T-cell (primary cell): ENCODE measurements at places on chromosomes 1 and 21. TPM values are rescaled to one million over a fixed set of nuclear protein-coding genes. Genes with fewer than 3 reads are reported as not detected.

The FAM163A gene
- total RNA-seq, result 0.25 TPM

The PDZK1 gene
- not detected for total RNA-seq

The REN gene
- total RNA-seq, result not detected

The PPP2R5A gene
- total RNA-seq, result 51.1 TPM

The IL20 gene
- total RNA-seq, result not detected

The MEX3A gene
- 0.03 TPM for total RNA-seq

The F5 gene
- 4.2 TPM for total RNA-seq

The CACNA1S gene
- total RNA-seq, result not detected

The SLC6A9 gene
- 1.4 TPM for total RNA-seq

The FAM167B gene
- 0.66 TPM for total RNA-seq

The FCRL1 gene
- total RNA-seq, result 5.1 TPM

The AJAP1 gene
- 0.61 TPM for total RNA-seq

The F13B gene
- total RNA-seq, result not detected

The FGR gene
- 5.6 TPM for total RNA-seq

The KLF17 gene
- not detected for total RNA-seq

The LENEP gene
- 1.3 TPM for total RNA-seq

The IL19 gene
- total RNA-seq, result not detected

The HHIPL2 gene
- total RNA-seq, result 0.53 TPM

The PLPP3 gene
- not detected for total RNA-seq

The MCOLN2 gene
- total RNA-seq, result 7.6 TPM

The RGS5 gene
- total RNA-seq, result 3.8 TPM

The PCP4L1 gene
- not detected for total RNA-seq

The LCE2A gene
- not detected for total RNA-seq

The LAD1 gene
- 1.1 TPM for total RNA-seq

The PRKACB gene
- total RNA-seq, result 112 TPM

The HTR6 gene
- total RNA-seq, result 0.16 TPM

The BTBD8 gene
- 5.3 TPM for total RNA-seq

The CPT2 gene
- 10.3 TPM for total RNA-seq
